ENCODE measurements at places on chromosomes 4 and X.

DNA sequence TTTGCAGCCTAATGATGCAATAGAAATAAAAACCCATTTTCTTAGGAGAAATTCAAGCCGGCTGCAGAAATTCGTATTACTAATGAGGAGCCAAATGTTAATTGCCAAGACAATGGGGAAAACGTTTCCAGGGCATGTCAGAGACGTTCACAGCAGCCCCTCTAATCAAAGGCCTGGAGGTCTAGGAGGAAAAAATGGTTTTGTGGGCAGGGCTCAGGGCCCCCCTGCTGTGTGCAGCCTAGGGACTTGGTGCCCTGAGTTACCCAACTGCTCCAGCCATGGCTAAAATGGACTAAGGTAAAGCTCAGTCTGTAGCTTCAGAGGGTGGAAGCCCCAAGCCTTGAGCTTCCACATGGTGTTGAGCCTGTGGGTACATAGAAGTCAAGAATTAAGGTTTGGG, 461.4 kb downstream of the FAT4 start:
- no peak for DNase-seq

DNA sequence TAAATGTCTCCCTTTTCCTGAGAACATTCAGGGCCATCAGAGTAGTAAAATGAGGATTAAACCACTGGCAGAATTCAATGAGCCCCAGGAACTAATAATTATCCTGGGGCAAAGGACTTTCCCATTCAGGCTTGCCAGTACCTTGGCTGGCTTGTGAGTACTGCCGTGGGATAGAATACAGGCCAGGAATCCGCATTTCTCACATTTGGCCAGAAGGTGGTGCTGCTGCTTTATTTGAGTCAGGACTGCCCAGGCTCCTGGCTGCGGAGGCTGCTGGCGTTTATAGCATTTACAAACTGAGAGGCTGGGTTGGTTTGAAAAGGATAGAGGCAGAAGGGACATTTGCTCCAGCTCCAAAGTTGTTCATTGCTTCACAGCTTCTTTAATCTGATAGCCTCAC, 91.4 kb downstream of the RTL9 start:
- peak; percentile 24 for DNase-seq

- no peak for DNase-seq
Observed at GRCh38 chr4:146329050-146329716, 114.8 kb downstream of the REELD1 start.

GRCh38 chrX:119853444-119853843, 681 bp upstream of the UPF3B start:
- DNase-seq = no peak

GRCh38 chr4:174757736-174758135, 71.3 kb downstream of the GLRA3 start:
- DNase-seq = no peak

- DNase-seq = no peak
Observed at GRCh38 chr4:28093071-28093470, 1232.4 kb downstream of the STIM2 start.

- DNase-seq = no peak
Observed at GRCh38 chr4:176090115-176090514, 24.5 kb downstream of the WDR17 start.
